Astrocyte (in vitro differentiated cells and primary cell): ENCODE measurements at places on chromosomes 6 and 20. TPM values are rescaled to one million over a fixed set of nuclear protein-coding genes. Genes with fewer than 3 reads are reported as not detected.

The TNF gene
- 0.79 and 1.2 TPM in 2 replicates for total RNA-seq

The CCN5 gene
- total RNA-seq, result not detected in 2 replicates

The TPX2 gene
- total RNA-seq, result 31.7 and 41.6 TPM in 2 replicates

The SEL1L2 gene
- total RNA-seq, result not detected in 2 replicates

The C6orf132 gene
- 3.3 and 5.3 TPM in 2 replicates for total RNA-seq

The NHSL1 gene
- total RNA-seq, result 28.7 and 33.5 TPM in 2 replicates

The B3GALT4 gene
- total RNA-seq, result 1.5 and 1.8 TPM in 2 replicates

The FNDC1 gene
- total RNA-seq, result 6.3 and 8.6 TPM in 2 replicates

The RNF144B gene
- total RNA-seq, result 3.6 and 7.2 TPM in 2 replicates

The MEP1A gene
- not detected in 2 replicates for total RNA-seq

The PPP1R3G gene
- 0.39 and 0.70 TPM in 2 replicates for total RNA-seq

The MEI4 gene
- total RNA-seq, result 0.54 and 0.58 TPM in 2 replicates

The HLA-DQA2 gene
- total RNA-seq, result not detected in 2 replicates

The FOXS1 gene
- 26.0 and 37.1 TPM in 2 replicates for total RNA-seq

The HRH3 gene
- 0.07 TPM in 1 of 2 replicates, not detected in the other for total RNA-seq

The PGBD1 gene
- total RNA-seq, result 7.9 and 8.1 TPM in 2 replicates

The EEF1A2 gene
- total RNA-seq, result 31.8 and 37.6 TPM in 2 replicates

The GABRR1 gene
- not detected in 2 replicates for total RNA-seq

The AURKA gene
- 10.4 and 14.8 TPM in 2 replicates for total RNA-seq

The SLC29A1 gene
- total RNA-seq, result 14.8 and 15.3 TPM in 2 replicates

The GSTA2 gene
- total RNA-seq, result not detected in 2 replicates

The CPXM1 gene
- 10.6 and 10.9 TPM in 2 replicates for total RNA-seq

The GHRH gene
- not detected in 2 replicates for total RNA-seq

The SNAI1 gene
- total RNA-seq, result 9.1 and 9.5 TPM in 2 replicates

The LY6G6D gene
- not detected in 2 replicates for total RNA-seq

The CNR1 gene
- total RNA-seq, result 0.84 and 1.00 TPM in 2 replicates

The DNMT3B gene
- 5.0 and 5.6 TPM in 2 replicates for total RNA-seq

The TREML2 gene
- not detected in 2 replicates for total RNA-seq

The TRIM10 gene
- not detected in 2 replicates for total RNA-seq

The CCN6 gene
- not detected in 2 replicates for total RNA-seq

The DEFB132 gene
- total RNA-seq, result not detected in 2 replicates
